ENCODE measurements at places on chromosomes 11 and 22.

- DNase-seq: no peak
These were observed 46.7 kb downstream of the PACS1 start for GRCh38 chr11:66116576-66117361.

GRCh38 chr11:65393513-65394079 is 7.2 kb downstream of the FRMD8 start:
- DNase-seq: no peak

GRCh38 chr11:110629594-110629993 is 82.6 kb downstream of the ARHGAP20 start:
- no peak for DNase-seq

DNA sequence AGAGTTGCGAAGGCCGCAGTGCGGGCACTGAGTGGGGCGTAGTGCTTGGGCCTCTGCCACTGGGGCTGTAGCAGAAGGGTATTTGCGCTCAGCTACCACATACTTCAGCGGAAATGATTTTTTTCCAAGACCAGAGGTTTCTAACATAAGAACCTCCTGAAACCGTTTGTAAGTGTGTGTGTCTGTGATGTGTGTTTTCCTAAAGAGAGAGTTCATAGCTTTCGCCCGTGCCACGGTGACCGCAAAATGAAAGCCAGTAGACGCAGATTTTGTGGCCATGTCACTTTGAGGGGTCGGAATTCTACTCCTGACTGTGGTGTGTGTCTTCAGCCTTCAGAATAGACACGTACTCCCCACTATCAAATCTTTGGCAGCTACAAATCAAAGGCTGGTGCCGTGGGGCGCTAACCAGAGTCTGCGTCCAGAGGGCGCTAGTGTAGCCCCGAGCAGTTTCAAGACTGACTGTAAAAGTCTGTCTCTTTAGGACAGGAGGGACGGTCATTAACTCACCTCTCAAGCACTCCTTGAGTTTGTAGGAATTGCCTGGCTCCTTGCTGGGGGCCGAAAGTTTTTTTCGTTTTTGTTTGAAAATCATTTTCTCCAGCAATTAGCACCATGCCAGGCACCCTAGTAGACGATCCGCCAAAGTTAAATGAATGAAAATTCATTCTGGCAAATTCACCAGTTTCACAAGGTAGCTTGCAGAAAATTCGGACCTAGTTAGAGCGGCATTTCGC is 2.5 kb upstream of the CALCA start:
- DNase-seq: peak; percentile 23

DNA sequence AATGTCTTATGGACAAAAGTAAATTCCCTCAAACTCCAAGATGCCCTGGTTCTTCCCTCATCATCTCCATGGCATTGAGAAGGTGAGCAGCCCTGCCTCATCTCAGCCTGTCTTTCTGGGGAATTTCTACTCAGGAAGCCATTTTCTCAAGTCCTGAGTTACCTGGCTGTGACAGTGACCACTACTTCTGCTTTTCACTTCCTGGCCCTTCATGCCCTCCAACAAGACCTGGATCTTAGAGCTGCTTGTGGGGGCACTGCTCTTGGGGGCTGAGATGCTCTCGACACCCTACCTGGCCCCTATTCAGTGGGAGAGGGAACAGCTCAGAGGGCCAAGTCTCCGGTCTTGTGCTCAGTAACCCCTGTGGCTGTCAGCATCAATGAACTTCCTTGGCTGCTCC is 5.5 kb upstream of the IGSF22 start:
- DNase-seq: no peak

DNA sequence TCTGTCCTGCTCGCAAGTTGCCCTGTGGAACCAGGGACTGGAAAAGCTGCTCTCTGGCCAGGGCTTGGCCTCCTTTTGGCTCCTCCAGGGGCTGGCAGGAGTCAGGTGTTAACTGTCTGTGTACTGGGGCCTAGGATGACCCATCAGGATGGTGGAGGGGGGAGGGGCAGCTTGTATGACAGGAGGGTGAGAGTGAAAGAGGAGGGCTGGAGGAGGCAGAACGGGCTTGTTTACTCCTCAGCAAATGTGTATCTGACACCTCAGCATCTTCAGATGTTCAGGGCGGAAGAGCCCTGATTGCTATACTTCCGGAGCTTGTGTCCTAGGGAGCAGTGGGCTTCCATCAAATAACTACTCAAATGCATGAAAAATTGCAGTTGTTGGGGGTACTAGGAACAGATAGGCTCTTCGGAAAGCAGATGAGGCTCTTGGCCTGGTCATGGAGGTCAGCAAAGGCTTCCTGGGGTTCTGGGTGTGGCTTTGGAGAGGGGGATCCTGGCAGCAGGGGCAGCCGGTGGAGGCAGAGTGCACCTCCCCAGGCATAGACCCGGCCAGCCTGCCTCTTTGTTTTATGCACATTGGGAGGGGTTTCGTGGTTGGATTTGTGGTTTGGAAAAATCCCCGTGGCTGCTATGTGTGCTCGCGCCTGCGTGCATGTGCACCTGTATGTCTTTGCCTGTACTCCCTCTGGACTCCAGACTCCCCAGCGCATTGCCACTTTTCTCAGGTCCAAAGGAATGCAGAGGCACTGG is 31.2 kb downstream of the CD82 start:
- no peak for DNase-seq

DNA sequence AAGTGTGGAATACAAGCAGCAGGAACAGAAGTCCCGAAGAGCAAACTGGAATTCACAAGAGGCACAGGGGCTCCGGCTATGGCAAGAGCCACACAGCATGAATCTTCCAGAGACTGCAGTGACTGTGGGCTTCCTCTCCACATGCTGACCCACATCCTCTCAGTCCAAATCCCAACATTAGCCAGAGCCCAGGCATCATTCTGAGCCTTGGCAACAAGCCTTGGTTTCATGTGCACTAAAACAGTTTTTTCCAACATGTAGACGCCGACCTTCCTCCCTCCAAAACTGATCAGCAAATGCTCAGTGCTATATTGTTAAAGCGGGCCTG is 91.7 kb upstream of the CSNK2A3 start:
- no peak for DNase-seq

- no peak for DNase-seq
These were observed at the start of gene HOATZ for GRCh38 chr11:111514216-111515031. TSS of gene HOATZ (plus strand) at chr11:111514778. CDS start at chr11:111514785, 7 bp downstream.

DNA sequence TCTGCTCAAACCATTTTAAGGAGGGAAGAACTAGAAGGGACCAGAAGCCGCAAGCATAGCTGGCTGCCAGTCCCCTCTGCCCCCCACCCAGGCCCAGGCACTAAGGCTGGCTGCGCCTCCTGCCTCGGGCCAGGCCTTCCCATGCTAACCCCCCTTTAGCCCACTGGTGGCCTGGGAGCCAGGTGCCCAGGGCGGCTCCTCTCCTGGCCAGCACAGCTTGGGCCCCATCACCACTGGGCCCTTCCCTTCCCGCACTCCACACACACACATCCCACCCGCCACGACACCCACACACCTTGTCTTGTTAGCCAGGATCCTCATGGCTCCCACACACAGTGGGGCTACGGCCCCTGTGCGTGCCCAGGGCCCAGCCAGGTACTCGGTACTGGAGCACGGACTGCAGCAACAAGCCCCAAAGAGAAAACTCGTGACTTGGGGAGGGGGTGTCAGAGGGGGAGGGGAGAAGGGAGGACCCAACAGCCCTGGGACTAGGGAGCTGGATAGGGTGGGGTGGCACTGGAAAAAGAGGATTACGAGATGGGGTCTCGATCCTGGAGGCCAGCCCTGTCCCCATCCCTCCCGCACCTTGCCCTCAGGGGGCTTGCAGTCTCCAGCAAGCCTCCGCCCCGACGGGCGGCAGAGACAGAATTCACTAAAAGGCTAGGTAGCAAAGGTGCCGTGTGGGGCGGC is 16.0 kb downstream of the BCL9L start:
- peak; percentile 24 for DNase-seq

GRCh38 chr11:95338430-95338991 is 107.5 kb upstream of the SESN3 start:
- DNase-seq: peak; percentile 48

- no peak for DNase-seq
These were observed at the start of gene BEST1 for GRCh38 chr11:61950035-61950547. TSS of gene BEST1 (plus strand) at chr11:61950351. CDS start at chr11:61951807, 1,456 bp downstream.

- no peak for DNase-seq
These were observed 52.1 kb downstream of the SHANK2 start for GRCh38 chr11:71200172-71200716.

- no peak for DNase-seq
These were observed 4.1 kb upstream of the C11orf24 start for GRCh38 chr11:68275721-68276507.

GRCh38 chr22:20087319-20088262 is 7.5 kb downstream of the DGCR8 start:
- no peak for DNase-seq

- DNase-seq: no peak
These were observed 178.7 kb upstream of the CADM1 start for GRCh38 chr11:115682888-115683287.

DNA sequence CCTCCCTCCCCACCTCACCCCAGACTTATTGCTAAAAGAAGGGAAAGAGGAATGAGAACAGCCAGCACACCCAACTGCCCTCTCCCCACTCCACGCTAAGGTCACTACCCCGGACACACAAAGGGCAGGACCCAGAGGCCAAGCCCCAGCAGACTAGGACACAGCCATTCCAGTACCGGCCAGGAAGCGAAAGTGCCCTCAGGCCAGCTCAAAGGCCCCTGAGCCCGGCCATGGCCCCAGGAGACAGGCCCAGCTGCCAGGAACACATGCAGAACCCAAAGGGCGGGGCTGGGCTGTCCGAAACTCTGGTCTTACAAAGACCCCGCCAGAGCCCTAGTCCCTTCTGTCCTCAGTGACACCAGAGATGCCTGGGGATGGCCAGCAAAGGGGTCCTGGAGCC is 5.5 kb downstream of the RCOR2 start:
- DNase-seq: no peak

DNA sequence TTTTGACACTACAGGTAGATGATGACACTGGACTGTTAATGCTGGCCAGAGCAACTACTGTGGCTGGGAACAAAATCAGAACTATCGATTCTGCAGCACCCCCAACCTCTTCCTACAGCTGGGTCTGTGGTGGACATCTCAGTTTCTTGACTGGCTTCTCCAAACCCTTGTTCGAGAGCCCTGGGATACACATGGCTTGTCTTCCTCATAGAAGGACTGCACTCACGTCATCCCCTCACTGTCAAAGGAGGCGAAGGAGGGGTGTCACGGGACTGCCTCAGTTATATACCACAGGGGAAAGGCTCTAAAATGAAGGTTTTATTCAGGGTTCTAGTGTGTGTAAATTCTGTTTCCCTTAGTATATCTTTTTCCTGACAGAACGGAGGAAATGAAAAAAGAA is 44.9 kb downstream of the PITPNB start:
- DNase-seq: no peak

DNA sequence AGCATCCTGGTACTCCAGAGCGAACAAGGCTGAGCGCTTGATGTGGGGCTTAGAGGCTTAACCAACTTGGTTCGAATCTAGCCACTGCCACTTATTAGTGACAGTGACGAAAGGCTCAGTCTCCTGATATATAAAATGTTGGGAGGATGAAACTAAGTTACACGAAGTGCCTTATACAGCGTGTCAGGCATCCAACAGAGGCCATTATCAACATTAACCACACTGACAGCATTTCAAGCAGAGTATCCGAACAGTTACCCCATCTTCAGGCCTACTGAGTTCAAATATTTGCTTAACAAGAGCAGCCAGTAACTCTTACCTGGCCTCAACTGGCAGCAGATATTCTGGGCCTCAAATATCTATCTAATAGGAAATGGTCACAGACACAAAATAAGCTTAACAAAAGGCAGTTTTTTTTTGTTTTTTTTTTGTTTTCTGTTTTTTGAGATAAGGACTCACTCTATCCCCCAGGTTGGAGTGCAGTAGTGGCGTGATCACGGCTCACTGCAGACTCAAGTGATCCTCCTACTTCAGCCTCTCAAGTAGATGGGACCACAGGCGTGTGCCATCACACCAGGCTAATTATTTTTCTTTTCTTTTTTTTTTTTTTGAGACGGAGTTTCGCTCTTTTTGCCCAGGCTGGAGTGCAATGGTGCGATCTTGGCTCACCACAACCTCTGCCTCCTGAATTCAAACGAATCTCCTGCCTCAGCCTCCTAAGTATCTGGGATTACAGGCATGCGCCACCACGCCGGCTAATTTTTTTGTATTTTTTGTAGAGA is 2.9 kb downstream of the SERPIND1 start:
- DNase-seq: no peak

- peak; percentile 88 for DNase-seq
These were observed 4.1 kb downstream of the ST3GAL4 start for GRCh38 chr11:126359431-126360048.

GRCh38 chr11:118398791-118399559 is 2.4 kb upstream of the ATP5MG start:
- DNase-seq: no peak

DNA sequence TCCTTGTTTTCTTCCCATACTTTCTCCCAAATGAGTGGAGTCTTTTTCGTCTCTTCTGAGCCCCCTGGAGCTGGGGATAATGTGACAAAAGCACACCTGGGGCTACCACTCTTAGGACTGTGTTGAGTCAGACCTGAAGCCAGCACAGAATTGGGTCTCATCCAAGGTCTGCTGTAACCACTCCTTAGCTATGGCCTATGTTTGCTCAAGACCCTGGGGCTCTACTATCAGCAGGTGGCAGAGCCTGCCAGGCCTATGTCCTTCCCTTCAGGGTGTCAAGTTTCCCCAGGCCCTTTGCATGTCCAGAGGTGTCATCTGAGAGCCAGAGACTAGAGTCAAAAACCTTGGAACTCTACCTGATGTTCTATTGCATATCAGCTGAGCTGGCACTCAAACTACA is 335.7 kb downstream of the DDX10 start:
- no peak for DNase-seq

DNA sequence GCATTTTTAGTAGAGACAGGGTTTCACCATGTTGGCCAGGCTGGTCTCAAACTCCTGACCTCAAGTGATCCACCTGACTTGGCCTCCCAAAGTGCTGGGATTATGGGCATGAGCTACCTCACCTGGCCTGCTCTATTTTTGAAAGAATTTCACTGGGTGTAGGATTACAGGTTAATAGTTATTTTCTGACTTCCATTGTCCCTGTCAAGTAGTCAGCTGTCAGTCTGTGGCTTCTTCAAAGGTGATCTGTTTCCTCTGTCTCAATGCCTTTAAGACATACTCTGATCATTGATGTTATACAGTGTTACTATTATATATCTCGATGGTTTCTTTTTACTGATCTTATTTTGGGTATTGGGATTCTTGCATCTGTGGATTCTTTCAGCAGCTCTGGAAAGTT is 10.1 kb upstream of the EXT2 start:
- DNase-seq: no peak

GRCh38 chr11:19829109-19829837 is 116.6 kb downstream of the NAV2 start:
- DNase-seq: no peak

Data from AG10803 (cell line).